ENCODE measurements at places on chromosomes 1 and 21.

DNA sequence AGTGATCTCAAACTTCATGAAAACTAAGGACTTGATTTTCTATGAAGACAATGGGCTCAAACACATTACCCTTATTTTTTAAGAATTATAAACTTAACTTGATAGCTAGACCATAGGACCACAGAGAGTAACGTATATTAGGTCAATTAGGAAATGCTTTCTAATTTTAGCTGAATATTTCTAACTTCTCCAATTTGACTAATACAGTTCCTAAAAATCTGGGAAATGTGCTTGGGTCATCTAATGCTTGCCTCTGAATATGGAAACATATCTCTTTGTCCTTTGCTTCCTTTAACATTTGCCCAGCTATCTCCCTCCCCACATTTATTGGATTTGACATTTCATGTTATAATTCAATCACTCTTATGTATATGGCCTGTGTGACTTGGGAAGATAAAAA is 141.4 kb downstream of the LHX8 start:
- no peak for DNase-seq

- DNase-seq: no peak
Measured at GRCh38 chr1:205930195-205930577, 13.1 kb downstream of the SLC26A9 start.

DNA sequence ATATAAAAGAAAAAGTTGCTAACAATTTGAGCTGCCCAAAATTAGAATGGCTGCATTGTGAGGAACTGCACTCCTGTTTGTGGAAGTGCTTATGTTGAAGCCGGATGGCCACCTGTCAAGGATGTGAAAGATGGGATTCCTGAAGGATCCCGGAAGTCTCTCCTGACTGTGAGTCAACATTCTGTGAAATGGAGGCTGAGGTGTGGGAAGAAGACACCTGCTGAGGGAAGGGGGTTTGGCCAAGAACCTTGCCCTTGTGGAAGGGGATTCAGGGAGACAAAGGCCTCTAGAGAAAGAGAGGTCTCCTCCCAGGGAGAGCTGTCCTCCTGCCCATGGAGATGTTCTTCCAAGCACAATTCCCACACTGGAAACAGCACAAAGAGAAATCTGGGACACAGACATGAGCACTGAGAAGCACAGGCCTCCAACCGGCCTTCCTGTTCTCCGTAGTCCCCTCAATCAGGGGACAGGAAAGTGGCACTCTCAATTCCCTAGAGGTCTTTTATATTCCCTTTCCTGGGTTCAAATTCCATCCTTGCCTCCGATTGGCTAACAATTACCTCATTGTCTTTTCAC is 70.5 kb downstream of the CD2 start:
- DNase-seq: no peak

- no peak for DNase-seq
Measured at GRCh38 chr1:165898837-165899236, 71.4 kb downstream of the UCK2 start.

DNA sequence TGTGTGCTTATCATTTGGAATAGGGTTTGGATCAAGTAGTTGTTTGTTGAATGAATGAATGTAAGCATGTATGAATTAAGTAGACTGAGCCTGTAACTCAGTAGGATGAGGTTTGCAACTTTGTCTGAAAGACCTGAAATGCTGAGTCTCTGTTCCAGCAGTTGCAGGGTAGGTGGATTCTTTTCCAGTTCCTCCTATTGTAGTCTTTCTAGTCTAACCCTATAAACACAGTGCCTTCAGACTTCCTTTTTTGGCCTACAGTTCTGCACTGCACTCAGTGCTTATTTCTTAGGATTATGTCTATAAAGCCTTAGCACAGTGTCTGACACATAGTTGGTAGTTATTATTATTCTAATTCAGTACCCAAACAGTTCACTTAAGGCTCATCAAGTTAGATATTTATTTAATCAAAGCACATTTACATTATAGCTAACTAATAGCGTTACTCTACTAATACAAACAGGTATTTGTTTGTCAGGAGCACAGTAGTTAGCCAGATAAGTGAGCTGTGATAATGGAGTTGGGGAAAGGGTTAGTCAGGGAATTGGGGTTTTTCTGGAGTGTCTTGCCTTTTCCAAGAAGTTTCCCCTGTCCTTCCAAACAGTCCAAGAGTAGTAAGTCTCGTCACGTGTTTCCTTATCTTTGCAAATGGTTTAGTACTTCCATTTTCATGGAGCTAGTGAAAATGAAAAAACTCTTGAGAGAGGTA is 45.0 kb downstream of the ABCD3 start:
- DNase-seq: no peak

- DNase-seq: no peak
Measured at GRCh38 chr1:226047495-226047894, 15.0 kb upstream of the H3-3A start.

DNA sequence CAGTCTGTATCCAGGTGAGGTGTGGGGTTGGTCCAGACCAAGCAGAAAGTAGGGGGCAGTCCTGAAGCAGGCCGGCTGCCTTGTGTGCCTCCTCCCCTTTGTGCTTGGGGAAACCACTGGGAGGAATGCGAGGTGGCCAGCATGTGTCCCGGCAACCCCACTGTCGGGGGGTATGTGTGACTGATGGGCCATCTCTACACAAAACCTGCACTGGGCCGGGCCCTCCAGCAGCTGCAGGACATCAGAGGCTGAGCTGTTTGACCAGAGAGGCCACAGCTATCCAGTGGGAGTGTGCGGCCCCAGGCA is 33.3 kb downstream of the TMEM51 start:
- DNase-seq: no peak

DNA sequence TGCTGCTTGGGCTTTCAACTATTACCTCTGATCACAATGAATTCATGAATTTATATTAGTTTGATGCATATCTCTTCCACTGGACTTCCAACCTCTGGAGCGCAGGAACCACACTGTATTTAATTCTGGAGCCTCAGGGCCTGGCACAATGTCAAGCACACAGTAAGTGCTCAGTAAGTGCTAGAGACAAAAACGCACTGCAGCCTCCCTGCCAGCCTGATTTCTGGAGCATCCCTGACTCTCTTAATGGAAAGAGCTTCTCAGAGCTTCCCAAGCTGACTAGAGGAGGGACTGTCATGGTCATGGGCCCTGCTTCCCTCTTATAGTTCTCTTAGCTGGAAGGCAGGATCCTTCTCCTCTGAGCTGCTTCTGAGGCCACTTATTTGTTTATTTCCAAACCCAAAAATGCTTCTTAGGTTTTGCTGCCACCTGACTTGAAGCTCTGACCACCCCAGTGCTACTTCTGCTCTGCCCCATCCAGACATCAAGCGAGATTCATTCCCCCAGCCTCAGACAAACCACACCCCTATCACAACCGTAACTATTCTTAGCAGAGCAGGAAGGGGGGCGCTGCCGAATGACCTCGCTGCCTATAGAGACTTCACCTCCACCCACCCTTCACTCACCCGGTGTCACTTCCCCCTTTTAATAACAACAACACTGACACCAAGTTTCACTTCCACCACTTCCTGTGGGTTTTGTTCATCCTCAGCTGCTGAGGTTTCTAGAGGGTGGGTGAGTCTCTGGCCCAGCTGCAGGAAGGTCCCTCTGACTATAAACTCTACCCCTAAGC is 33.6 kb downstream of the NUAK2 start:
- peak; percentile 93 for DNase-seq

DNA sequence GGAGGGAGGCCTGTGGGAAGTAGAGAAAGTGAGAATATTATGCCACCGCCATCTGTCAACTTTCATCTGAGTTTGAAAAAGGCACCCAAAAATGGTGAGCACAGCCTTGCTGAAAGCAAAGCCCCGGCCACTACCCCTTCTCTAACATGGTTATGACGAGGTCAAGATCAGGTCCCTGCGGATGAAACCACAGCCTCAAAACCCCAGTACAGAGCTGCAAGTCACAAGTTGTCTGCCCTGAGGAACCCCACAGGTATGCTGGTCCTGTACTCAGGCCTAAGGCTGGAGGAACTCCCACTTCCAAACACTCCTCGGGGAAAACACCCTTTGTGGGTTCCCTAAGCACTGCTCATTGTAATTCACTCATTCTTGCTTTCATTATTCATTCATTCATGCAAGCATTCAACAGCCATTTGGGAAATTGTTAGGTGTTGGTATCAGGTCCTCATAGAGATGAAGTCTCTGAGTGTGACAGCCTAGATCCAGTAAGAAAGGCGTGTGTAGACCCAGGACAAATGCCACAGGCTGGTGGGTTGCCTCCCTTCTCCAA is 216.6 kb upstream of the EDN2 start:
- DNase-seq: no peak

DNA sequence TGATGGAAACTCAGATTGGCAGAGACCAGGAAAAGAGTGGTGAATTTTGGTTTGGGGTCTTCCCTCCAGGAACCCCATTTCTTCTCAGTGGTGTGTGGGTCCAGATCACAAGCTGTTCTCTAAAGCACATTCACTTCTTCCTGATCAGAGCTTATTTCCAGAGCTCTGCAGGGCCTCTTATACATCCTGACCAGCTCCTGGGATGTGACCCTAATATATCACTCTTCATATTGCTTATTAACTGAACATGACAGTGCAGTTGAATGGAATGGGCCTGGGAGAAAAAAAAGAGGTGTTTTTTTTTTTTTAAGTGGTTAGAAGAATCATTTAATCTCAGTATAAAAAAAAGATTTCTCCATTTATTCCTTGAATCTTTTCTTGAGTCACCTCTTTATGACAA is 29.6 kb upstream of the DNM3 start:
- DNase-seq: no peak

DNA sequence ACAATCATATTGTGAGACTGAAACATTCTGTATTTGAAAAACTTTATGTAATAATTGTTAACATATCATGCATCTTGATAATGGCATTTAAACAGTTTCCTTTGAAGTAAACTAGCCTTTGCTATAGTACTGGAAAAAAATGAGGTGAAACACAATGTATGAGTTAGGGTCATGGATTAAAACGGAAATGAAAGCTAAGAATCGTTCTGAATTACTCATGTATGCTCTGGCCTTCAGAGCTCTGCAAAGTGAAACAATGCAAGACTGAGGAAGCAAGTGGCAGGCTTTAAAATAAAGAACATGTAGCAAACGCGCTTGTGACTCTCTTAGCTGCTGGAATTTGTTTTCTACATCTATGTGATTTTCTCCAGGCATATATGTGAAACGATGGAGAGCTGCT is 317.1 kb downstream of the DPYD start:
- no peak for DNase-seq

DNA sequence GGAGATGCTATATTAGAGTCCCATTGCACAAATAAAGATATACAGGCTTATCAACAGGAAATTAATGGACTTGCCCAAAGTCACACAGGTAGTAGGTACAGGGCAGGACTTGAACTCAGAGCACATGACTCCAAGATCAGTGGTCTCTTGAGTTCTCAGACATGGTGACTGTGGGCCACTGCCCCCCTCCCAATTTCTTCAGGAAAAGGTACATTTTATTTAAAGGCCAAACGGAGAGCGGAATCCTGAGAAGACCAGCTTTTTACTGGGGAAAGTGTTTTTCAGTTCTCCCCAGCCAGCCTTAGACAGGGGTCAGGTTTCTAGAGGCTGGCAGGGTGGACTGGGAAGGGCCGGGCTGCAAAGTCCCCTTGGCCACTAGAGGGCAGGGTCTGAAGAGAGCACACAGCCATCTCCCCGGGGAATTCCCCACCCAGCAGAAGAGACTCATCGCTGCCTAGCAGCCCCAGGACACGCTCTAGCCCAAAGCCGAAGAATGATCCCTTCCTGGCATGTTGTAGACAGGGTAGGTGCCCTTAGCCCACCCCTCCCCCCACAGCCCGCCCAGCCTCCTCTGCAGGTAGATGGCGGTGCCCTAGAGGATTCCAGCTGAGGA is 29.7 kb downstream of the ACP6 start:
- DNase-seq: peak; percentile 83

DNA sequence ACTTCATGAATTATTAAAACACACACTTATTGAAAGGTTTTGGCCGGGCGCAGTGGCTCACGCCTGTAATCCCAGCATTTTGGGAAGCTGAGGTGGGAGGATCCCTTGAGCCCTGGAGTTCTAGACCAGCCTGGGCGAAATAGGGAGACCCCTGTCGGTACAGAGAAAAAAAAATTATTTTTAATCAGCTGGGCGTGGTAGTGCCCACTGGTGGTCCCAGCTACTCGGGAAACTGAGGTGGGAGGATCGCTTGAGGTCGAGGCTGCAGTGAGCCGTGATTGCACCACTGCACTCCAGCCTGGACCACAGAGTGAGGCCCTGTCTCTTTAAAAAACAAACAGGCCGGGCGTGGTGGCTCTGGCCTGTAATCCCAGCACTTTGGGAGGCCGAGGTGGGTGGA is 1.7 kb downstream of the GABPB2 start:
- DNase-seq: no peak

DNA sequence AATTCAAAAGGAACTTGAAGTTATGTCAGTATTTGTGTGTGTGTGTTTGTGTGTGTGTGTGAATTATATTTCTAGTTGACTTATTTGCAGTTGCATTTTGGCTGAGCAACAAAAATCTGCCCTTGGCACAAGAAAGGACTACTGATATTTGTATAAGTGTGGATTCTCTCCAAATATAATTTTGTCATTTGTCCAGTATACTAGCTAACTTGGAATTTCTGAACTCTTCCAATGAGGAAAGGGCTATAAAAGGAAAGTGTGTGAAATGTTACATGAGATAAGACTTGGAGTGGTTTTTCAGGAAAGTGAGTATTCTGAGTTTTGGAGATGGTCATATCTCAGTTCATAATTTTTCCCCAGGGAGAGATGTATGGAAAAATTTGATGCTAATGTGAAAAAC is 1384.1 kb upstream of the B3GALT2 start:
- no peak for DNase-seq

DNA sequence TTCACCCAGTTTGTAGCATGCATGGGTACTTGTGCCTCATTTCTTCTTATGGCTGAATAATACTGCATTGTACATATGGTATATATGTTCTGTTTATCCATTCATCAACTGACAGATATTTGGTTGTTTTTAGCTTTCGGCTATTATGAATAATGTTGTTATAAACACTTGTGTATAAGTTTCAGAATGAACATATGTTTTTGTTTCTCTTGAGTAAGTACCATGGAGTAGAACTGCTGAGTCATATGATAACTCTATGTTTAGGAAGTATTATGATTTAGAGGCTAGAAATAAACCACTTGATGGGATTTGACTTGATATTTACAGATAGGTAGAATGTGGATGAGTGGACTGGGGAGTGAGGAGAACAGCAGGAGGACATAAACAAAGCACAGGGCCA is 48.6 kb downstream of the WNT2B start:
- DNase-seq: no peak

DNA sequence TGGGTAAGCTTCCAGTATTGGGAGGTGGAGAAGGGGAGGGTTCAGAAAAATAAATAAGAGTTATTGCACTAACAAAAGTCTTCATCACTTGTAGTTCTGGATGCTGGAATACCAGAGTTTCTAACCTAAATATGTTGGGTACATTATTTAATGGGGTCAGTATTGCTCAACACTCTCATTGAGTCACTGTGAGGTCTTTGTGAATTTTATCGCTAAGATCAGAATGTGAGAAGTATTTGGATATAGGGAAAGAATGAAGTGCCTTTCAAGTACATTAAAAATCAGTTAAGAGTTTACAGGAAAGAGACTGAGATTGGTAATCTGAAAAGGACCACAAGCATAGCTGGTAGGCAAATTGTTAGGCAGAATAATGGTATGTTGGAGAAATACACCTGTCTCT is 8.8 kb downstream of the SNRPE start:
- DNase-seq: no peak

- peak; percentile 89 for DNase-seq
Measured at GRCh38 chr21:14533499-14534428, 12.4 kb downstream of the SAMSN1 start.

GRCh38 chr1:22845398-22845935 is 127.2 kb downstream of the LACTBL1 start:
- no peak for DNase-seq
